BJ (cell line): ENCODE measurements at places on chromosomes 7 and 10.

GRCh38 chr10:77297393-77297739 lies 340.2 kb downstream of the KCNMA1 start:
- DNase-seq, result no peak

GRCh38 chr10:98374217-98374985 lies 40.6 kb downstream of the PYROXD2 start:
- DNase-seq, result no peak

- no peak for DNase-seq
Measured at GRCh38 chr7:8133188-8133848, 128.6 kb downstream of the ICA1 start.

DNA sequence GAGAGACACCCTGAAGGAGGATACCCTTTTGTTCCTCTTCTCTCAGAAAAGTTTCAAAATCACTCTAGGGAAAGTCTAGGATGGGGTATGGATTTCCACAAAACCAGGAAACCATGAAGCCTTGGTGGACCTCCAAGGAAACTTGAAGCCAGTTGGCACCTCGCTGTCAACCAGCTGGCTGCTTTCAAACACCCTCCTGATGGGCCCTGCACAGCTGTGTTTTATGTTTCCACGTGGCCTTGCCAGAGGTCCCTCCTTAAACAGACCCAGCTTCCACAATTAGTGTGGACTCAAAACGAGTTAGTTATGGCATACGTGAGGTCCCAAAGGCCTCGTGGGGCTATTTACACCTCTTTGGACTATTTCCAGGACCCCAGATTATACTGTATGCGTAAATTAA lies 5.9 kb downstream of the PPP1R3A start:
- DNase-seq, result no peak

DNA sequence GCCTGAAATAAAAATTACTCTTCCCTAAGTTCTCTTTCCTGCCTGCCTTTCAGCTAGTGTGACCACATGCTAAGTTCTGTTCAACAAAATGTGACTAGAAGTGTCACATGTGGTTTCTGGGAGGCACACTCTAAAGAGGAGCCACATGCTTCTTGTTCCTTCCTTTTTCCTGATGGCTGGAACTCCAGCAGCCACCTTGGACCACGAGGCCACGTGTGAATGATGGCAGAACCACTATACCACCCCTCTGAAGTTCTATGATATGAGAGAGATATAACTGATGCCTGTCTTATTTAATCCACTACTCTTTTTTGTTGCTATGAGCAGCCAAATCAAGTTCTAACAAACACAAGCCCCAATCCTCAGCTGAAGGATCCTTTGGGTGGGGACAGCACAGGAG lies 8.1 kb downstream of the PODXL start:
- no peak for DNase-seq

- peak; percentile 87 for DNase-seq
Measured at GRCh38 chr10:5291501-5292195, 73.1 kb upstream of the UCN3 start.

GRCh38 chr7:94313926-94314325 lies 80.8 kb upstream of the COL1A2 start:
- DNase-seq, result no peak

DNA sequence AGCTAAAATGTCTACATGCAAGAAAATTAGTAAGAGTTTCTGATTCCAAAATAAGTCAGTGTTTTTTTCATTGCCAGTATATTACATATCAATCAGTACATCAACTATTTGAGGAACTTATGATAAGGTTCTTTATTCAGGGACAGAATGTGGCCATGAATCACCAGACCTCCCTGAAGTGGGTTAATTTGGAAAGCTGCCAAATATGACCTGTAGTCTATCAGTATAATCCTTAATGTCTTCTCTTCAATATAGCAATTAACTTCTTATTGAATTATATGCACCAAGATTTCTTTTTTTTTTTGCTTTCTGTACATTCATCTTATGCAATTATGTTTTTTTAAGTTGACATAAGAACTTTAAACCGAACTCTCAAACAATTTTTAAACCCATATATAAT lies 714.5 kb upstream of the POT1 start:
- DNase-seq, result no peak

DNA sequence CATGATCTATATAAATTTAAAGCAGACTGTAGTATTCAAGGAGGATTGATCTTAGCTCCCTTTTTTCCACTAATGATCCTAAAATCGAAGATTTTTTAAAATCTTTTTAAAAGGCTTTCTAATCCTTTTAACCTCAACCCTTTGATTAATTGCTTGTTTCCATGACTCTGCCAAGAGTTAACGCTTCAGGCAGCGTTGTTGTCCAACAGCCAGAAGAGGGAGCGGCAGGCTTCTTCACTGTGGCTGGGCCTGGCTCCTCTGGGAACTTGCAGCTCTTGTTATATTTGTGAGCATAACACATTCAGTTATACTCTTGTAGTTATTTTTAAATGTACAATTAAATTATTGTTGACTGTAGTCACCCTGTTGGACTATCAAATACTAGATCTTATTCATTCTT lies 26.3 kb downstream of the CRCP start:
- DNase-seq, result no peak

DNA sequence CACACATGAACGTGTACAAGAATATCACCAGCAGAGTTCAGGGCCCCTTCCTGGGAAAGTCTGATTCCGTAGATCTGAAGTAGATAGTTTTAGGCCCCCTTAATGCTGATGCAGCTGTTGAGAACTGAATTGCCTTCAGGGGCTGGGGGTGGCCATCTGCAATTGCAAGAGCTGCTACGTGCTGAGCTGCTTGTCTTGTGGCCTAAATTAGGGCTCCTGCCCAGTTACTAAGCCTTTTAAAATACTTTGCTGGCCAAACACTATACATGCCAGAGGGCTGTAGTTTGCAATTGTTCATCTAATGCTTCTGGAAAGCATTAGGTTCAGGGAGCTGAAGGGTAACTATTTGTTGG lies 71.7 kb downstream of the TMEM178B start:
- no peak for DNase-seq

- DNase-seq, result no peak
Measured at GRCh38 chr7:28955718-28956607, 2.2 kb downstream of the TRIL start.

- DNase-seq, result no peak
Measured at GRCh38 chr7:150466477-150466876, 16.0 kb downstream of the GIMAP8 start.

GRCh38 chr10:75234017-75234682 lies 1.6 kb downstream of the COMTD1 start:
- DNase-seq, result peak; percentile 33

DNA sequence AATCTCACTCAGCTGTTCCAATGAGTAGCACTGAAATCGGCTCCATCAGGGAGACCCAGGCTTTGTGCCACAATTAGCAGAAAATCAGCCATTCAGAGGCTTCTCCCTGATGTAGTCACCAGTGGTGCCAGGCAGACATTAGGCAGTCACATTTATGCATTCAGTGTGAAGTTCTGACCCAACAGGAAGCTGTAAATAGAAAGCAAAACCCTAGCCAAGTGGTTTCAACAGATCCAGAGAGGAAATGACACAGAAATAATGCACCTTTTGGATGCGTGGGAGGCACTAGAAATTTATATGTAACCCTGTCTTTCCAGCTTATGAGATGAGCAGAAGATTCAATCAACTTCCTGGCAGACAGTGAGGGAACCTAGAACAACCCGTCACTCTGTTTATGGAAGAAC lies 186.4 kb downstream of the PDE1C start:
- peak; percentile 52 for DNase-seq

- DNase-seq, result no peak
Measured at GRCh38 chr10:130337305-130337640, 201.1 kb downstream of the GLRX3 start.

DNA sequence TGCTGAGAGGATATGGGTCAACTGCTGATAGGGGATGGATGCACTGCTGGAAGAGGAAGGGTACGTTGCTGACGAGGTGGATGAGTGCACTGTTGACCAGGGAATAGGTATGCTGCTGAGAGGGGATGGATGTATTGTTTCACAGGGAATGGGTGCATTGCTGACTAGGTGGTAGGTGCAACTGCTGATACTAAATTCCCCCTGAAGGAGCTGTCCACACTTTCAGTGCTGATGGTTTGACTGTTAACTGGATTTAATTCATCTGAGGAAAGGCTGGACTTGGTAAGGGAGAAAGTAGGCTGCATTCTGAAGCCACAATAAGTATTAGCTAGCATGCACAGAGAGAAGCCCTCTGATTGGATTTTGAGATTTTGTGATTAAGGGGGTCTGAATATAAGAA lies 1196.8 kb upstream of the PHF14 start:
- no peak for DNase-seq

DNA sequence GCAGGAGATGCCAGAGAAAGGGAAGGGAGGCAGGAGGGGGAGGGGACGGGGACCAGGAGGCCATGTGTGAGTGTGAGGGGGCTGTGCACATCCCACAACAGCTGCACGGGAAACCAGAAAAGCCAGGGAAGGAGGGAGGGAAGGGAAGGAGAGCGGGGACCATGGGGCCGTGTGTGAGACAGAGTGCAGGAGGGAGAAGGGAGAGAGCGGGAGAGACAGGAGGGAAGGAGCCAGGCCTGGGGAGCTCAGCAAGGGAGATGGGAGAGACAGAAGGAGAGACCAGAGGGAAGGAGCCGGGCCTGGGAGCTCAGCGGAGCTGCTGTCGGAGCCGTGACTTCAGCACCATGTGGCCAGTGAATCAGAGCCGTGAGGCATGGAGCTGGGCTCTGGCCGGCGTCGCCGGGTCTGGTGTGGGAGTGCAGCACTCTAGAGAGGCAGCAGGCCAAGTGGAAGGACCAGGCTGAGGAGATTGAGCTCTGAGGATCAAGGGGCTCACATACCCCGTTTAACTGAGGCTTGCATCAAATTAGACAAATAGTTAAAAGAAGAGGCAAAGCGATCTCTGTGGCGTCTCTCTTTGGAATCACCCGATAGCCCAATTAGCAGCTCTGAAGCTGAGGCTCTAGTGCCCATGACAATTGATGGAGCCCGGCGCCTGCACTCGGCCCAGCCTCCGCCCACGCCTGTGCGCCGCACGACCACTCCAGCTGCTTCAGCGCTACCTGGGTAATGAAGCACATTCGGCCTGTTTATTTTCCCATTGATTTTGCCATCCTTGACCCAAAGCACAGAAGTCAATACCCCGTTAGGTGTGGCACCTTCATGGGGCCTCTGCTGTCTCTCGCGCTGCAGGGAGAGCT lies 150.4 kb downstream of the MAD1L1 start:
- DNase-seq, result peak; percentile 52

DNA sequence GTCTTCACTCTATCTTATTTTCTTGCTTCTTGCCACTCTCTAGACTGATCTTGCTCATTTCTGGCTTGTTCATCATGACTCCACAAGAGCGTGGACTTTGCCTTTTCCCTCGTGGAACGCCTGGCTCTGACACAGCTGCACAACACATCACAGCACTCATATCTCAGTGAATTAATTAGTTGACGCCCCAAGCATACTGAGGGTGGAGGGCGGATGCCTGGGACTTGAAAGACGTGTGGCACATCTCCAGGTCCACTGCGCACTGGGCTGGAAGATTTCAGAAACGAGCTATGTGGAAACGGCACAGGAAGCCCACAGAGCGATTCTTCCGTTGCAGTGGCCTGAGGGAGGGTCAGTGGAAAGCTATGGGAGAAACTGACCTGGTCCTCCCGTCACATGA lies 23.6 kb upstream of the PLEKHA1 start:
- no peak for DNase-seq

DNA sequence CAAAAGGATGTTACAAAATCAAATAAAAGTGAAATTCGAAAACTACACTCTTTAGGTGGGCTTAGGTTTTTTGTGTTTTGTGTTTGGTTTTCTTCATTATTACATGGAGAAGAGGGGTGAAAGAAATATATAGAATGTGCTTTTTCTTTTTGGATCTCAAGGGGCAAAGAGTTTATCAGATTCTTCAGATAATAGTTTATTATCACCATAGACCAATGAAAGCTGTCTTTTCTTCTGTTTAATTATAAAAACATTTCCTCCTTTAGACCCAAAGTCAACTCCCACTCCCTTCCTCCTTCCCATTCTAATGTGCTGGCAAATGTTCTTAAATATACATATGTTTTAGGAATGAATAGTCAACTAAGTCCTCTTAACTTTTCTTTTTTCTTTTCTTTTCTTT lies 167.6 kb downstream of the AKR1D1 start:
- no peak for DNase-seq

GRCh38 chr10:127908106-127908958 lies 1.4 kb downstream of the PTPRE start:
- DNase-seq, result no peak

- DNase-seq, result no peak
Measured at GRCh38 chr7:101705331-101705730, 76.2 kb upstream of the MYL10 start.

DNA sequence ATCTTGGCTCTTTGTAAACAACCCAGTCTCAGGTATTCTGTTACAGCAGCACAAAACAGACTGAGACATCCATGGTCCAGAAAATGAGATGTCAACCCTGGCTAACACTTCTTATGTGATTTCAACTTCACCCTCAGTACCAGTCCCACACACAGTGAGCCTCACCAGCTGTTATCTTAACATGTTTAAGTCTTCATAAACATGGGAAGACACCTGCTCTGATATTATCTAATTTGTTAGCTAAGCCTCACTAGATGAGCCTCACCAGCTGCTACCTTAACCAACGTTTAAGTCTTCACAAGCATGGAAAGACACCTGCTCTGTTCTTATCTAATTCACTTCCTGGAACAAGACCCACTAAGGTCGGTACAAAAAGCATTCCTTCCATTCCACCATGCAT lies 130.8 kb downstream of the CALN1 start:
- no peak for DNase-seq

DNA sequence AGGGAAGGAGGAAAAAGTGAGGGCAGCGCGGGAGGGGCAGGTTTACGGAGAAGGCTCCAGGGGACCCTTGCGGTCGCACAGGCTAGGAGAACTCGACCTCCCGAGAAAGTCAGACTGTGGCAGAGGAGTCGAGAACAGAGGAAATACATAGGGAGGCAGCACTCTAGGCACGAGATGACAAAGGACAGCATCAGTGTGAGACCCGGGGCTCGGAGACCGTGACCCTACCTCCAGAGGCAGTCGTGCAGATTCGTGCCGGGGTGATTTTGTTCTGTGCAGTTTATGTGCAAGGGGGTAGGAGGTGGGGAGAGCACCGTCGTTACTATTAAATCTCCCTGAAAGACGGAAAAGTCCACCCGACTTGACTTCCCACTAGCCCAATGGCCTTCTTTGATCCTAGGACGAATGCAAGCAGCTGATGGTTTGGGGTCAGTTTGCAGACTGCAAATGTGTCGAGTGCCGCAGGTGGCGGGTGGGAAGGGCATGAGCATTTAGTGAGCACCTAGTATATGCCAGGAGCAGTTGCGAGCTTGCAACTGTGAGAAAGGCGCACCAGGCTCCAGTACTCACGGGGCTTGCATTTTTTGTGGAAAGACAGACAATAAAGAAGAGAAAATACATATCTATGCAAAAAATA lies 674 bp upstream of the OSBPL3 start:
- DNase-seq, result no peak

DNA sequence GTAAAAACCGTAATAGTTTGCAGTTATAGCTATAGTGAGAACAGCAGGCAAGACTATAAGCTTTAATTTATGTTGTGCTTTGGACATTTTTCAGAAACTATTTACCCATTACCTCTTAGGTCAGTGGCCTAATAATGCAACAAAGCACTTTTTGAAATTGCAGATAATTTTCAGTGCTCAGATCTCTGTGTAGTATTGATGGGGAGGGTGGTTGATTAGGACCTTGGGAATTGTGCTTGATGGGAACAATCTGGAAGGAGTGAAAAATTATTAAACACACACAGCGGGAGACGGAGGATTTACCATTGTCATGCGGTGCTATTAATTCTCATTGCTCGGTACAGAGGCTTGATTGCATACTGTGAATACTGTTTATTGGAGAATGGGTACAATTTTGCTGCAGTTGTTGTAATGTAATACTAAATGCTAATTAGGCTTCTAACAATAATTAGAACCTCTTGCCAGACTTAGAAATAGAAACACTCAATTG lies 304.8 kb downstream of the LRMDA start:
- no peak for DNase-seq
